ENCODE measurements at places on chromosomes 12 and 14. TPM values are rescaled to one million over a fixed set of nuclear protein-coding genes. Genes with fewer than 3 reads are reported as not detected.

Gene TEX22
- 4.5 TPM for total RNA-seq

Gene KLHL42
- 17.5 TPM for total RNA-seq

Gene OR6C70
- not detected for total RNA-seq

Gene SLC7A7
- not detected for total RNA-seq

Gene TBX3
- not detected for total RNA-seq

Gene MMP19
- total RNA-seq: 0.12 TPM

Gene RNASE7
- total RNA-seq: not detected

Gene RILPL1
- total RNA-seq: 1.2 TPM

Gene SLC39A2
- 0.24 TPM for total RNA-seq

Gene PELI2
- 5.8 TPM for total RNA-seq

Gene LMO3
- total RNA-seq: not detected

Gene FAM186B
- total RNA-seq: 0.29 TPM

Gene DUSP6
- total RNA-seq: 125 TPM

Gene RAPGEF3
- 0.56 TPM for total RNA-seq

Gene P2RX4
- total RNA-seq: 42.0 TPM

Gene LBHD2
- not detected for total RNA-seq

Gene CMA1
- not detected for total RNA-seq

Gene TAS2R43
- total RNA-seq: 1.2 TPM

Gene TSHR
- 3.6 TPM for total RNA-seq

Gene ADCY4
- total RNA-seq: 5.3 TPM

Gene PTPRO
- total RNA-seq: 8.3 TPM

Gene DIABLO
- total RNA-seq: 44.2 TPM

Gene PPFIBP1
- 53.4 TPM for total RNA-seq

Gene PTPN6
- 189 TPM for total RNA-seq

All from T-helper 1 cell treated with Interleukin-12 subunit alpha and Interleukin-12 subunit beta and Interleukin-4 antibody, amounts not matched to agents 30 ng/mL and 1 ng/mL, for 36 hours (primary cell).